Activated CD8-positive, alpha-beta T cell treated with anti-CD3 and anti-CD28 coated beads, Interleukin-2, amount 10 ng/mL, durations not matched to agents 7 days and 5 days (primary cell): ENCODE measurements at places on chromosomes 7 and 10. TPM values are rescaled to one million over a fixed set of nuclear protein-coding genes. Genes with fewer than 3 reads are reported as not detected.

- H3K36me3 ChIP-seq: no peaks in the 10 kb centered on the region
- no peak overlapping the region for H3K27ac ChIP-seq
- no peaks in the 10 kb centered on the region for H3K4me1 ChIP-seq
- DNase-seq: no peak
- H3K4me3 ChIP-seq: no peak overlapping the region
- H3K27me3 ChIP-seq: no peaks in the 10 kb centered on the region
Measured at GRCh38 chr7:9835199-9835598, 1138.5 kb upstream of the PHF14 start.

DNA sequence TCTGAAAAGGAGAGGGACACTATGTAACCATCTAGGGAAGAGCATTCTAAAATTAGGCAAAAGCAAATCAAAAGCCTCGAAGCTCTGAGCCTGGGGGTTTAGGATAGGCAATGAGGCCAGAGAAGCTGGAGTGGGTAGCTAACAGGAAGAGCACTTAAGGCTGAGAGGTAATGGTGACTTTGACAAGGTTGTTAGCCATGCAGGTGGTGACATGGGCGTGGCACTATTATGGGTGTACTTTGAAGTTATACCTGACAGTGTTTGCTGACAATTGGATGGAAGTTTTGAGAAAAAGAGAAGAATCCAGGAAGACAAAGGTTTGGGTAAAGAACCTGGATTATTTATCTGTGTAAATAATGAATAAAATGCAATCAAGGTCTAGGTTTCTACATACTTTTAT is 383.0 kb upstream of the SEMA3C start:
- H3K36me3 ChIP-seq: no peaks in the 10 kb centered on the region
- no peak for DNase-seq
- H3K27ac ChIP-seq: no peak overlapping the region
- no peaks in the 10 kb centered on the region for H3K27me3 ChIP-seq
- H3K4me1 ChIP-seq: no peaks in the 10 kb centered on the region

DNA sequence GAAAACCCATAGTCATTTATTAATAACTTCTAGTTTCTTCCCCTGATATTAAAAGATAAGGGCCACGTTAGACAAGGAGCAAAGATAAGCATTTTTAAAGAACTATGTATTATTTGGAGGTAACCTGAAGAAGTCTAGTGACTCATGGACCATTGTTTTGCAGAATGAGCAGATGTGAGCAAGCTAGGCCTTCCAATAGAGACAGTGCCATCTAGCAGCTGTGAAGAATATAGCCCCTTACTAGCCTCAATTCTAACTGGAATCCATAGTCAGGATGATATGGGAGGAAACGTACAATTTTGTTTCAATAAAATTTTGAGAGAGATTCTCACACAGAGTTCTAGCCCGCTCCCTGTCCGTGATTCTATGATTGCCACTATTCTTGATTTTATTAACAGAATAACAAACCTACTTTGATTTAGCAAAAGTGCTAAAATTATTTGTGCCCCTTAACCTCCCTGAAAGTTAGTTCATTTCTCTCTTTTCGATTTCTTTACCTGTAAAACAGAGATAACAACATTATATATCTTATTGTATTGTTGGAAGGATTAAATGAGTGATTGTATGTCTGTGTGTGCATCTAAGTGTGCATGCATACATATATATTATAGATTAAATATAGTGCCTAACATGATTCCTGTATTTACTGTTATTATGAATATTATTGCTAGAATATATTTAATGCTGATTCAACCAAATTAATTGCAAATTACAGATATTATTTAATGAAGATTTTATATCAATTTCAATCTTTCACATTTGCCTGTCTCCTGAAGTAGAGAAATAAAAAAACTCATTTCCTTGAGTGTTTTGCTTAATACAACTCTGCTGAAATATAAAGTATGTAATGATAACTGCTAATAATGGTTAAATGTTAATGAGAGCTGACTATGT is 22.7 kb downstream of the FAM237B start:
- no peak overlapping the region for H3K4me3 ChIP-seq
- no peak overlapping the region for H3K27ac ChIP-seq
- H3K27me3 ChIP-seq: peaks cover 9% of the 10 kb centered on the region
- H3K4me1 ChIP-seq: no peaks in the 10 kb centered on the region
- H3K36me3 ChIP-seq: no peaks in the 10 kb centered on the region

- no peak overlapping the region for H3K4me3 ChIP-seq
- no peaks in the 10 kb centered on the region for H3K36me3 ChIP-seq
- no peak for DNase-seq
- no peaks in the 10 kb centered on the region for H3K27me3 ChIP-seq
Measured at GRCh38 chr10:84908491-84908890, 580.1 kb downstream of the CCSER2 start.

CYP3A4 gene
- not detected for total RNA-seq

INSIG1 gene
- total RNA-seq: 89.1 TPM

GATAD1 gene
- 12.4 TPM for total RNA-seq

TMEM236 gene
- total RNA-seq: 0.13 TPM
